ENCODE measurements at places on chromosomes 12 and 14.

DNA sequence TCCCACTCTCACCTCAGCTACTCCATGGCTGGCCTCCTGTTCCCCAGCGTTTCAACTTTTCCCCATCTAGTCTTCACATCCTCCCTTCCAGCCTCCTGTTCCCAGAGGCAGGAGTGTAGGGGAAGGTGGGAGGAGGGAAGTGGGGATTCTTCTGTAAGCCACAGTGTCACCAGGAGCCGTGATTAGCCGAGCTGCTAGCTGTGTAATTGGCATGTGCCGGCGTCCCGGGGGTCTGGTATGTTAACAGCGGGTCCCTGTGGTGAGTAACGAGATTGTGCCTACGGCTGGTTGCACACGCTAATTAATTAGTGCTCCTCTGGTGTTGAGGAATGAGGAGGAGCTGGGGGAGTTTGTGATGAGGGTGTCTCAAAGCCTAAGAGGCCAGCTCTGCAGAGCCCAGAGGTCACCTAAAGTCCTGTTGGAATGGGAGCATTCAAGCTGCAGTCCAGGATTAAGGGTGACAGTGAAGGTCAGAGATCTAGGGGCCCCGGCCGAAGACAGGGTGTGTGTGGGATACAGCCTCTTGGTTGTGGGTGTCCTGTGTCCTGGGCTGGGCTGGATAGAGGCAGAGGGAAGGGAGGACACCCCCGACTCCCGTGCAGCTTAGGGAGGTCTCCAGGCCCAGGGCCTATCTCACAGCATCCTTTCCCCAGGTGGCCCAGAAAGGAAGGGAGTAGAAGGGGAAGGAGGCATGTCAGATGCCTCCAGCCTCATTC lies 10.0 kb upstream of the CALCOCO1 start:
- DNase-seq, result no peak

- DNase-seq, result no peak
Observed at GRCh38 chr12:113154351-113154973, 4.9 kb downstream of the CFAP73 start.

GRCh38 chr14:69865701-69866365 lies 13.4 kb upstream of the SMOC1 start:
- DNase-seq, result no peak

DNA sequence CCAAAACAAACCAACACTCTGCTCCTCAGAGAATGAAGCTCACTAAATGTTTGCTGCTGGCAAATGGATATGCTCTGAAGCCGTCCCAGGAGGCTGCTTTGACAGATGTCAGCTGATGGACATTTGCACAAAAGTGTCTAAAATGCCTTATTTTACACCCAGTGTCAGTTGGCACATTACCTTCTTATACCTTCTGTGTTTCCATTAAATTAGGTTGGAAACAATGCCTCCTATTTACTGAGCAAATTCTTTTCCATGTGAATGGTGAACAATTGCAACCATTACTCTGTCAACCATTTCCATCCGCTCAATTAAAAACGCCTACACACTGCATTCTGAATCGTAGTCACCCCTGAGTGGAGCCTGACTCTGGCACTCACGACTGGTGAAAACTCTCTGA lies 1679.9 kb upstream of the FLRT2 start:
- no peak for DNase-seq

GRCh38 chr12:57726151-57726883 lies 12.2 kb downstream of the AGAP2 start:
- peak; percentile 39 for DNase-seq

DNA sequence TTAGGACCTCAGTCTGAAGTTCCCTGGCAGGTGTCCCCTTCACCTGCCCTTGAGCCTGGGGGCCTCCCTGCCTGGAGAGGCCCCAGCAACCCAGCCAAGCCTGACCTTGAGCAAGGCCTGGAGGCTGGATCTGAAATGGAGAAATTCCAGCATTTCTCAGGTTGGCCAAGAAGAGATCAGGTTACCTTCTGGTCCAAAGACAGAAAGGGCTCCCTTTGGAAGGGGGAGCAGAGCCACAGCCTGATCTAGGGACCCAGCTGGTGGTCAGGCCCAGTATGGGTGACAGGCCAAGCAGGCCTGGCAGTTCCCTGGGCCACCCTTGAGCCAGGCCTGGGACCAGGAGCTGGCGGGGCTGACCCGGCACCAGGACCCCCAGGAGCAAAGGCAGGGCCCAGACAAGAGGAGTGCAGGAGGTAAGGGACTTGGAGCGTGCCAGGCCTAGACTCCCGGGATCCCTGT lies 82.8 kb downstream of the TNFAIP2 start:
- no peak for DNase-seq

DNA sequence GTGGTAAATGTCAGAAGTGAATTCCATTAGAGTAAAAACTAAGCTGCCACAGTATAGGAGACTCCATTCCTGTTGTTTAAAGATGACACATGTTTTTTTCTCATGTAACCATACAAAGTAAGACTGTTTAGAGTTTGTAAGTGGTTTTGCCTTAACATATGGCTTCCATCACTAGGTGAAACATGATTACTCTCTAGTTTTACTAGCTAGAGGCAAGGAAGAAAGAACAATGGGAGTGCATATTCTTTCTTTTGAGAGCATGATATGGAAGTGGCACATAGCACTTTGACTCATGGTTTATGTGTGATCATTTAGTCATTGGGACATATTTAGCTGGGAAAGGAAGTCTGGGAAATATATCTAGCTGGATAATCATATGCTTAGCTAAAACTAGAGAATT lies 7.7 kb downstream of the ATF7IP start:
- no peak for DNase-seq

GRCh38 chr14:89667983-89668382 lies 250.9 kb upstream of the FOXN3 start:
- DNase-seq, result no peak

GRCh38 chr12:89537389-89537788 lies 11.5 kb upstream of the POC1B start:
- no peak for DNase-seq

GRCh38 chr12:54029529-54030441 lies 1.5 kb downstream of the HOXC6 start:
- no peak for DNase-seq

- DNase-seq, result no peak
Observed at GRCh38 chr14:57822081-57822480, 43.8 kb downstream of the SLC35F4 start.

DNA sequence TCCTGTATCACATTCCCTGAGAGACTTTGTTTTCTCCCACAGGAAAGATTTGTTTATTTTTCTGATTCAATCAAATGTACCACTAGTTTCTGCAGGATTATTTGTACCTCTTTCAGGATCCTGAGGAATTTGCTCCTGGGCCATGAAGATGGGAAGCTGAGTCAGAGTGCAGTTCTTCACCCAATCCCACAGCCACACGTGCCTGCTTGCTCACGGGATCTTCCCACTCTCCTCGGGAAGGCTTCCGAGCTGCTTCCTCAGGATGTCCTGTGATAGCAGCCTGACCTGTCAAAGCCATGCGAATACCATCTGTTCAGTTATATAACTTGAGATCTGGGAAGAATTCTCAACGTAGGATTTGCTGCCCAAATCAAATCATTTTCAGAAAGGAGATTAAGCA lies 41.8 kb upstream of the HIF1A start:
- DNase-seq, result no peak

DNA sequence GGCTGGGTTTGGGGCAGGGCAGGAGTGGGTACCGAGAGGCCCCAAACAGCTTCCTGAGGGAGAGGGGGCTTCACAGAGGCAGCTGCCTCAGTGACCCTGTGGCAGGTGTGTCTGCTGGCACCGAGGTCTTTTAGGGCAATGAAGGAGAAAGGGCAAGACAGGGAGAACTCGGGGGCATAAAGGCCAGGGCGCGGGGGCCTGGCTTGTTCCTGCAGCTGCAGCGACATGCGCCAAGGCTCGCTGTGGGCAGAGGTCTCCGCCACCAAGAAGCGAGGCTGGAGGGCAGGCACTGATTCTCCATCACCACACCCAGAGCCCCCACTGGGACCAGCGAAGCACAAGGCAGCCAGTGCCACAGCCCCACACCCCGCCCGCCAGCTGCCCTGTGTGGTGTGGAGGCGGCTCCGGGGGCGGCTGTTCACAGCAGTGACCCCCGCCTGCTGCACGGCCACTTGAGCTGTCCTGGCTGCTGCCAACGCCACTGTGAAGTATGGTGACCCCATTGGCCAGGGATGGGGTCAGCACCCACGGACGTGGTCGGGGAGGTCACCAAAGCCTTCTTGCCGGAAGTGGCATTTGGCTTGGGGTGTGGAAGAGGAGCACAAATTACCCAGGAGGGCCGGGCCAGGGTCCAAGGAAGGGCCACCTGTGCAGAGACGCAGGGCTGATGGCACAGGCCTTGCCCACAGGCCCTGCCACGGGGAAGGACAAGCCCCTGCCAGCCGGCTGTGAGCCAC lies 16.4 kb downstream of the BAG5 start:
- DNase-seq, result no peak

DNA sequence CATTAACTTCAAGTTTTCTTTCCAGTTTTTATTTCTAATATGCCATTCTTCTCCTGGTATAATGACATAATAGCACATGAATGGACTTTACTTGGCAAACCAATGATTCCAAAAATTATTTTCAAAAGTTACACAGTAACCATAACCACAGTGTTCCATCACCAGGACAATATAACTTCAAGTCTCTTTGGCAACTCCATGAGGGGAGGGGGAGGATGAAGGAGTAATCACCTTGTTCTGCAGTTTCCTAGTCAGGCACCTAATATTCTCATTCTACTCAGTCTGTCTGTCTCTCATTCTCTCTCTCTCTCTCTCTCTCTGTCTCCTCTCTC lies 66.6 kb downstream of the BTG1 start:
- DNase-seq, result no peak

- no peak for DNase-seq
Observed at GRCh38 chr14:54711312-54711711, 144.4 kb downstream of the SAMD4A start.

GRCh38 chr12:58104351-58104755 lies 163.0 kb downstream of the ATP23 start:
- no peak for DNase-seq

- no peak for DNase-seq
Observed at GRCh38 chr14:80385336-80385735, 174.0 kb upstream of the DIO2 start.

GRCh38 chr12:11584221-11584855 lies 65.1 kb upstream of the ETV6 start:
- no peak for DNase-seq

GRCh38 chr14:33232031-33232430 lies 293.4 kb downstream of the NPAS3 start:
- no peak for DNase-seq

DNA sequence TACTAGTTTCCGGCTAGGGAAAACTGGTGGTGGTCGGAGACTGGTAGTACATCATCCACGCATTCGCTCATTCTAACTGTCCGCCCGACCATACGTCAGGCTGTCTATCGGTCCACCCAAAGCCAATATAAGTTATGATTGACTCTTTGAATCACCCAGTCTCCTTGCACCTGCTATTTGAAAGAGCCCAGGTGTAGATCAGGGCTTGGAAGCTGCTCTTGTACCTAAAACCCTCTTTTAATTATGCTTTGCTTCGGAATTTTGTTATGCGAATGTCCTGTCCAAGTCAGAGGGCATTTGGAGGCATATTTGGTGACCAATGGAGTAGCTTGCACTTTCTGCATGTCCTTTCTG lies 5.7 kb upstream of the NKX2-1 start:
- no peak for DNase-seq

GRCh38 chr12:102962532-102962931 lies 5.1 kb downstream of the ASCL1 start:
- DNase-seq, result no peak

DNA sequence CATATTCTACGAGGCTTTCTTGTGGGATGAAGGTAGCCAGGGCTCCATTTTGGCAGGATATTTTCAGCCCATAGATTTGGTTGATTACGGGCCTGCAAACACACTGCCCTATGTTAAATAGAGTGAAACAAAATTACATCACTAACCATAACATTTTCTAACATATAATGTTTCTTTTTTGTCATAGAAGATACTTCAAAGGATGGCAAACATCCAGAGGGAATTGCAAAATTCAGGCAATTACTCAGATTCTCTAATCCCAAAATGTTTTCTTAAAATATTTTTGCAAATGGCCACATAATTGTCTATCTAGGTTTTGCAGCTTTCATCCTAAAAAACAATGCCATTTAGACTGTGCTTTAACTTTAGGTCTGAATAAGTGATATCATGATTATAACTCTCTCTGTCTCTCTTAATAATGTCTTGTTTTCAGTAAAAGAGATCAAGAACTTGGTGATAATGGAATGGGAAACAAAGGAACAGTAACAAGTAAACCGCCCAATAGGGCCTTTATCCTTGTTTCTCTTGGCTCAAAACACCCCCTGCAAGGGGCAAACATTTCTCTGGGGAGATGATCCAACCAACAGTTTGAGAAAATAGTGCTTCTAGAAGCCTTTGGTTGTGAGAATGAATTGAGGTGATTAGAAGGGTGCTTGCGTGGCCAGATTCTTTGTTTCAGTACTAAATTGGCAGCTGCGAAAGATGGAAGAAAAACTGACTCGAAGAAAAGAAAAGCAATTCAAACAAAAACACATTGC lies 54.4 kb upstream of the BTG1 start:
- no peak for DNase-seq

All from NCI-H187 treated with DMSO at 0.1 percent for 48 hours (cell line).